ENCODE measurements at places on chromosomes 3 and 15.

- no peak for DNase-seq
These were observed 13.3 kb upstream of the PTX3 start for GRCh38 chr3:157423337-157423736.

DNA sequence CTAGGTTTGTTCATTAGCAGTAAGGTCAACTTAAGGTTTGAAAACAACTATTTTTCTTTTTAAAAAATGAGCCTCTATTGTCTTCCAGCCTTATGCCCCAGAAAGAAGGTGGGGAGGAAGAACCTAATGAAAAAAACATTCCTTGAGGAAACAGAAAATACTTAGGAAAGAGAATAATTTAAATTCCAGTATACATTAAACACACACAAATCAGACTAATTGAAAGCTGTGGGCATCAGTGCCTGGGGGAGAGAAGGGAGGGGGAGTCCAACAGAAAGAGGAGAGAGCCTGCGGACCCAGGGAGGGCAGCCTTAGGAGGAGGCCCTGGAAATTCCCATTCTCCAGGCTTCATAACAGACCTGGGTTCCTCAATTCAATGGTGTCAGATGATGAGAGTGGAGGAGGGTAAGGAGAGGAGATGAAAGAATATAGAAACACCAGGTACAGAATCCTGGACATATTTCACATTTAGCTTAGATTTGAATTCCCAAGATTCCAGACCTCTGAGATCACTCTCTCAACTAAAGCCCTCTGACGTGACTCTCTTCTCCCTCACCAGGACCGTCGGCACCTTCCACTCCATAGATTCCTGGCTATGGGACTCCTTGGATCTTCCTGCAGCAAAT lies 320.5 kb upstream of the UMPS start:
- DNase-seq, result no peak

DNA sequence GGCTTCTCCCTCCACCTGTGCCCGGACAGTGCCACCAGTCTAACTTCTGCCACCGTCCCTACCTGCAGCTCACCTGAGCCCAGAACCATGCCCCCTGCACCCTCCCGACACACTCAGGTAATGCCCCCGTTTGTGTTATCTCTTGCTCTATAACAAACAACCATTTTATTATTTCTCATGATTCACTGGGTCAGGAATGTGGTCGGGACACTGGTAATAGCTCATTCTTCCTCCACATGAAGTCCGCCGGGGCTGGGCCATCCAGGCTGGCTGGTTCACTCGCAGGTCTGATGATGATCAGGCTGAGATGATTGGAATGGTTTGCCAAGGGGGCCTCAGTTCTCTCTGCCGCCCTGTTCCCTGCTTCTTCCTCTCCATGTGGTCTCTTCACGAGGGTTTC lies 20.3 kb upstream of the NR2E3 start:
- DNase-seq, result no peak

DNA sequence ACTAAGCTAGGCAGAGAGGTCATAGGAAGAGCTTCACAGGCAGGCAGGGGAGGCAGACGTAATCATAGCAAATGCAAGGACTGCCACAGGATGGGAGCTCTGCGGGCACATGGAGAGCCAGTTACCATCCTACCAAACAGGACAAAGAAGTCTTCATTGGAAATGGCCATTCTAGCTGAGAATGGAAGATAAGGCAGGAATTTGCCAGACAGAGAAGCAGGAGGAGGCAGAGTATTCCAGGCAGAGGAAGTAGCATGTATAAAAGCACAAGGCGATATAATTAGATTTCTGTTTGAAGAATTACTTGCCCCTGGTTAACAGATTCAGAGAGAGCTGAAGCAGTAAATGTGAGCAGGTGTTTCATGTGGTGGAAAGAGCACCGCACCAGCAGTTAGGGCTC lies 3.5 kb upstream of the SEMA5B start:
- no peak for DNase-seq

DNA sequence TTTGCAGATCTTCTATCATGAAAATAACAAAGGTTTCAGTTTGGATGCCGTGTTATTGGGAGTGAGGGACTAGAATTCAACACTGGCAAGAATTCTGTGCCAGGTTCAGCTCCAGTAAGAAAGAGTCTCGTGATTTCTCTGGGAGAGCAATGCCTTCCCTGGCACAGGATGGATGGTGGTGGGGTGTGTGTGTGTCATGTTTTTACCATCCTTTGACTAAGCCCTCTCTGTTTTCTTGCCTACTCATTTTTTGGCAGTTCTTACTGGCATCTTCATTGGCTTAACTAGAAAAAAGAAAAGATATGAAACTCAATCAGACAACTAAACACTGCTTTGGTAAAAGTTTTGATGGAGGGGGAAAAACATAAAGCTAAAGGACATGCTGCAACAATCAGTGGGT lies 86.6 kb downstream of the FMN1 start:
- DNase-seq, result no peak

DNA sequence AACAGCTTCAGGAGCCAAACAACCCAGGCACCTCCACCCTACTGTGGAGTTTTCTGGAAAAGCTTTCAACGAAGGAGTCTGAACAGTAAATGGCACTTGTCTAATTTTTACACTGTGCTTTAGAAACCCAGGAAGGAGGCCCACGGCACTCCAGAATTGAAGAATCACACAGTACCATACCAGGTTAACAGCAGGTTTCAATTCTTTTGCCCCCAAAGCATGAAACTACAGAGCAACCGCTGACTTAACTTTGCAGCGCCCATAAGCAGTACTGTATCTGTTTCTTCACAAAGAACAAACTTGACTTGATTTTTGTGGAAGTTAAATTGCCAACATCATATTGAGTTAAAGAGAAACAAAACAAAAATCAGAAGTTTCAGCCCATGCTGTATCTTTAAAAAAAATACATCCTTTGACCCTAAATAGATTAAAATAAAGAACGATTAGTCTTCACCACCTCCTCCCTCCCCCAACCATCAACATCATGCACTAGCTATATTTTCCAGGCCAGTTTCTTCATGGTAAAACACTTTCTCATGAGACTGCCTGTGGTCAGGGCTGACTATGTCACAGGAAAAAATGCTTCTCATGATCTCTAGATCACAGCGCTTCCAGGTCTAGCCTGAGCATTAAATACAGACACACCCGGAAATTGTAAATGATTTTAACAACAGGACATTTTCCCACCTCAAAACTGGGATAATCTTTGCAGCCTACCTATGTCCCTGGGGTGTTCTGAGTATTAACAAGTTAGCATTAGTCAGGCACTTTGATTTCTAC lies 456.3 kb downstream of the FOXP1 start:
- no peak for DNase-seq

- DNase-seq, result peak; percentile 72
These were observed 216.9 kb downstream of the IGSF11 start for GRCh38 chr3:118817748-118818165.

- no peak for DNase-seq
These were observed 676 bp downstream of the CNOT10 start for GRCh38 chr3:32685543-32686185.

- DNase-seq, result no peak
These were observed 6.4 kb upstream of the FAM174B start for GRCh38 chr15:92661956-92662355.

DNA sequence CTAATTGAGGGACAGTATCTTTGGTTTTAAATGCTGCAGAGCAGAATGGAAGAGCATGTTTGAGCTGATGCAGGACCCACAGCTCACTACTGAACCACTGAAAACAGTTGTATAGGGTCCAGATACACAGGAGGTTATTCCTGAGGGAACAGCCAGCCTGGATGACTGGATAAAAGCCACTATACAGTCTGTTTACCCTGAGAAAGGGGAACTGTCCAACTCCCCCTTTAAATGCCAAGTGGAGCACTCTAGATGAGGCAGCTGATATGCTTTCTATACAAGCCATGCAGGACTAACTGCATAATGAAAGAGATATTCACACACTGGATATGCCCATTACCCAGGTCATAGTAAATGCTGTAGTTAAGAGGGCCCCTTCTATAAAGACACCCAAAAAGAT lies 138.6 kb downstream of the IMPG2 start:
- no peak for DNase-seq

DNA sequence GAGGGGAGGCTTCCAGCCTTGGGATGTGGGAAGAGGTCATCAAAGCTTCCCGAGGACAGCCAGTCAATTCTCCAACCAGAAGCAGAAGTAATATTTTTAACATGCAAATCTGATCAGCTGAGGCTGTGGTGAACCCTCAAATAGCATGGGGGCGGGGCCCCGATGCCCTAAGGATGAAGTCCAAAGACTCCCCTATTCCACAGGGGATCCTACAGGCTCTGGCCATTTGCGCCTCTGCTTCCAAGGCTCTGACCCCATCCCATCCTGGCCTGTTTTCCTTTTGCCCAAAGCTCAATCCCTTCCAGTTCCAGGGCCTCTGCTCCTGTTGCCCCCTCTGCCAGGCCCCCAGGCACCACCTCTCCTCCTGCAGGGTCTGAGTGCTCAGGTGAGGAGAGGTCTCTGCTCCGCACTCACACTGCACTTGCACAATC lies 6.7 kb upstream of the CSK start:
- DNase-seq, result no peak

DNA sequence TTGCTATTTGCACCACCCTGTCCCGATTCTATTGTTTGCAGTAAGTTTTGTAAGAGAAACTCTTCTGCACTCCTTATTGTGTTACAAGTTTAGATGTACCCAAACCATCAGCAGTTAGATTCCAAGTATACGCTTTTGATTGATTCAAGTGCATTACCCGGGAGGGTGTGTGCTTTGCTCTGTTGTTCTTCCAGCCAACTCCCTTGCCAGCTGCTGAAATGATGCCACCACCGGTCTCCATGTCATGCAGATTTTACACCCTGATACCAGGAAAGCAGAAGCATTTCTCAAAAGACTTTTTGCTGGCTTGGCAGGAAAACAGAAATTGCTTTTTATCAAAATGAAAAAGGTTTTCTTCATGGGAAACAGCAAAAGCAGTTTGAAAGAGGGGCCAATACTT lies 1006.6 kb upstream of the CFAP20DC start:
- no peak for DNase-seq

DNA sequence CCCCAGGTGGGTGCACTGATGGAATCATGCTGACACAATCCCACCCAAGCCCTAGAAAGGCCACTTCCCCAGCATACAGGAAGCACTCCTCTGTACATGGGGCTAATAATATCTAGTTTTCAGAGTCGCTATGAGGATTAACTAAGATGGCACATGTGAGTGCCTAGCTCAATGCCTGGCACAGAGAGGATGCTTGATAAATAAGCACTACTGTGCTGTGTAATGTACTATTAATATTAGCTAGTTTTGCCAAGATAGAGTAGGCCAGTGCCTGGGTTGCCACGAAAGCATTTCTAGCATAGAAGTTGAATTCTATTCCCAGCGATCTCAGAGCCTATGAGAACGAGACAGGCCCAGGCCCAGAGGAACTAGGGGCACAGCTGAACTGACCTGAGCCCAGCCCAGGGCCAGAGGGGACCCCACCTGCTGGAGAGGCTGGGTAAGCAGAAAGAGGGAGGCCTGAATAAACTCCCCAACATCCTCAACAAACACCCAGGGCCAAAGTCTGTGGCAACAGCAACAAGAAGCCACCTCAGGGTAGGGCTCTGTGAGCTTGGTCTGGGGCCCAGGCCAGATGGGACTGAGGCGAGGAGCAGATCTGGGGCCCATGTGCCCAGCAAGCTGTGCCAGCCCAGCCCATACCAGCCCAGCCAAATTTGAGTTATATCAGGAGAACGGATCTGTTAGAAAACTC lies 7.6 kb upstream of the SEMA7A start:
- no peak for DNase-seq

DNA sequence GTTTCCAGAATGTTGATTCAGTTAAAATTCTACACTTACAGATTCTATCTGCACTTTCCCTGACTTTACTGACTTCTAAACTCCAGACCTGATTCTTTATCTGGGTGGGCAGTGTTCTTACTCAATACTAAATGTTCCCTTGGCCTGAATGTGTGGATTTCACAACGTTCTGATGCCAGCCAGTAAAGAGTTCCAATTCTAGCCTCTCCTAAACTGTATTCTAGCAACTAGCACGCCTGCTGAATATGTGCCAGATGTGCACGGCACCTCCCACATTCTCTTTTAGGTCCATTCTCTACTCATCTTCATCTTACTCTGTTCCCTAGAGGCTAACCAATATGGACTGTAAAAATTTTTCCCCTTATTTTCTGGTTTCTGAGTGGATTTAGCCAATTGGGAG lies 479.5 kb upstream of the AGTR1 start:
- DNase-seq, result no peak

- DNase-seq, result no peak
These were observed 3.7 kb upstream of the TF start for GRCh38 chr3:133742351-133743091.

DNA sequence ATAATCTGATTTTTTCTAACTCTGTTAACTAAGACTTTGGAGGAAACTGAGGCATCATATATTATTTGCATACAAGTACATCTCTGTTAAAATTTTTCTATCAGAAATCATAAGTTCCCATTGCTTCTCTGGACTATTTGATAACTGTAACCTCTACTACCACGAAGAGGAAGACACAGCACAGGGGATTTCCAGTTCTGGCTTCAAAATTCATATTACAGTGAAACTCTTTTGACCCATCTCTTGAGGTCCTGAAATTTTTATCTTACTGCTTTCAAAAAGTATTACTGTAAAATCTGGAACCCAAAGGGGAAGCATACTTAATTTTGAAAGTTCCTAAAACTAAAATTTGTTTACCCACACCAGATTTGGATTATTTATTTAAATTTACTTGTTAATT lies 4.2 kb downstream of the PLSCR1 start:
- no peak for DNase-seq

- DNase-seq, result no peak
These were observed 26.5 kb downstream of the IQSEC1 start for GRCh38 chr3:13046569-13047274.

- no peak for DNase-seq
These were observed 495.0 kb downstream of the NLGN1 start for GRCh38 chr3:173892547-173892946.

DNA sequence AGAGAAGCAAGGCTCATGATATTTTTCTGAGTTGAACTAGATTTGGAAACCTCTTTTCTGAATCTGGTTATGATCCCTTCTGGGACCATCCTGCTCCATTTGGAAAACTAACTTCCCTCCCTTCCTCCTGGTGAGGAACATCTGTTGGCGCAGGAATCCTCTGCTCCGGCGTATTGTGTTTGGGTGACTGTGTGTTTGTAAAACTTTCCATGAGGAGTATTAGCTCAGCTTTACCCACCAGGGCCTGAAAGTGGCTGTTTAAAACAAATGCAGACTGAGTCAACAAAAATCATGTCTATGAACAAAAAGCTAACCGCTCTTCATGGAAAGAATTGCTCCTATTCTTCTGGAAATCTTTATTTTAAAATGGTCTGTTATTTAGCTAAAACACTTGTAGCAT lies 17.7 kb downstream of the STARD9 start:
- DNase-seq, result no peak

Measured in NCI-H1105 (cell line).